ENCODE measurements at places on chromosomes 11 and 22. TPM values are rescaled to one million over a fixed set of nuclear protein-coding genes. Genes with fewer than 3 reads are reported as not detected.

MS4A14 gene
- total RNA-seq, result 0.07 TPM

GRCh38 chr11:6747097-6747668, 24.6 kb downstream of the OR2AG2 start:
- DNase-seq, result no peak

DNA sequence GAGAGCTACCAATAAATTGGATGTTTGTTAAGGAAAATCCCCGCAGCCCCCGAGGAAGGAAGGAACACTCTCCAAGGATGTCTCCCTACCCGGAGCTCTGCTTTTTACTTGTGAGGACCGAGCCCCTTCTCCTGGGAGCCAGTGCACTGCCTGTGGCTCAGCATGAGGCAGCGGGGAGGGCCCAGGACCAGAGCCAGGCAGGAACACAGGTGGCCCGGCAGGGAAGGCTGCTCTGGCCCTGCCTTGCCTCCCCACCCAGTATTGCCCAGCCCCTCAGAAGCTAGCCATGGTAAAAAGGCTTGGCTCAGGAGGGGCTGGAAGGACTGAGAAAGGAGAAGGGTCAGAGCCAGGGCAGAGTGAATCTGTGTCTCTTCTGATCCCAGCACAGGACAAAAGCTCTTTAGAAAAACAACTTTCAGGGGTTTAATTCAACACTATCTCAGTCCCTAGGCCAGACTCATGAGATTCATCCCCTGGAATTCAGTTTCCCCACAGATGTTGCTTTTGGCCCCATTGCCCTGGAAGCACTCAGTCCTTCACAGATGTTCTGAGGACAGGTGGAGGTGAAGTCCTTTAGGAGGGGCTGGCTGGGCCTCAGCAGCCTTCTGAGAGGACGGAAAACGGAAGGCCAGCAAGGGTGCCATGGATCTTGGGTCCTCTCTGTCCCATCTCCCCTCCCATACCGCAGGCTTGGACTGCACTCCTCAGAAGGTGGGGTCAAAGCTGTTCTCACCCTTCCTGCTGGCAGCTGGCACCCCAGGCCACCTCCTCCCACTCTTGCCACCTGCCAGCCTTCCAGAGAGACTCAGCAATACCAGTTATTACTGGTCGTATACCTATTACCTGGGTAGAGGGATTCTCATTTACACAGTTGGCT, 318.9 kb downstream of the NTM start:
- no peak for DNase-seq

DNA sequence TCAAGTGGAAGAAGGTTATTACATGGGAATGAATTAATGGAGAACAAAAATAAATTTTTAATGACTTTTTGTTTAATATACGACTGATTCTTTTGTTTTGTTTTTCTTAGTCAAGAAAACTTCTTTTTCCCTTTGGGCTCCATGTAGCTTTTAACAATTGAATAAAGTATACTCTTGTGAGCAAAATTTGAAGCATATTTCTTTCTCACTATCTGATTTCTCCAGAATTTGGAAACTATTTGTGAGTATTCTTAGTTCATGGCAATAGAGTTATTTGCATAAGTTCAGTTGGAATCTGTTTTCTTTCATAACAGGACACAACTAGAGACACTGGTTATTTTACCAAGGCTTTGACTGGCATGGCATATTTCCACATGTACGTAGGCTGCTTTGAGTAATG, 3.8 kb upstream of the APOL1 start:
- DNase-seq, result no peak

GRCh38 chr11:44963948-44964347, 13.3 kb upstream of the TP53I11 start:
- no peak for DNase-seq
